Kidney (tissue), 22 donors: ENCODE measurements at places on chromosomes 16 and 17. TPM values are rescaled to one million over a fixed set of nuclear protein-coding genes. Genes with fewer than 3 reads are reported as not detected.

GRCh38 chr16:85570213-85570734 lies 42.8 kb upstream of the GSE1 start:
- no peak for DNase-seq

DNA sequence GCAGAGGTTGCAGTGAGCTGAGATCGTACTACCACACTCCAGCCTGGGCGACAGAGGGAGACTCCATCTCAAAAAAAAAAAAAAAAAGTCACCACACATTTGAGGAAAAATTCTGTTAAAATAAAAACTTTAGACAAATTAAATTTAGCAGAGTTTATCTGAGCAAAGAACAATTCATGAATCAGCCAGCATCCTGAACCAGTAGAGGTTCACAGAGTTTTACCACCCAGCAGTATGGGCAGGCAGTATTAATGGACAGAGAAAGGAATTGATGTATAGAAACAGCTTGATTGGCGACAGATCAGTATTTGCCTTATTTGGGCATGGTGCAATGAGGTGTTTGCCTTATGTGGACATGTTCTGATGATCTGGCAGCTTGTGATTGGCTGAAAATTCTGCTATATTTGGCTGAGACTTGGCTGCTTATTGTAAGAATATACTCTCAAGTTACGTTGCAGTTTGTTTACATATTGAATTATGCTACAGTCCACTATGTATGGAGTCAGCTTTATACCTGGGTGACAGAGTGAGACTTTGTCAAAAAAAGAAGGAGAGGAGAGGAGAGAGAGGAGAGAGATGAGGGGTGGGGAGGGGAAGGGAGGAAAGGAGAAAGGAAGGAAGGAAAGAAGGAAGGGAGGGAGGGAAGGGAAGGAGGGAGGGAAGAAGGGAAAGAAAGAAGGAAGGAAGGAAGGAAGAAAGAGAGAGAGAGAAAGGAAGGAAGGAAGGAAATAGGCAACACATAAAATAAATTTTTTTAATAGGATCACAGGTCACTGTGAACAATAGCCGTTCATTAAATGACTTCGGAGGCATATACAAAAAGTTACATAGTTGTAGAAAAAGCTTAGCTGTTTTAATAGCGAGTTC lies 14.6 kb downstream of the ABCC3 start:
- no peak for DNase-seq

DNA sequence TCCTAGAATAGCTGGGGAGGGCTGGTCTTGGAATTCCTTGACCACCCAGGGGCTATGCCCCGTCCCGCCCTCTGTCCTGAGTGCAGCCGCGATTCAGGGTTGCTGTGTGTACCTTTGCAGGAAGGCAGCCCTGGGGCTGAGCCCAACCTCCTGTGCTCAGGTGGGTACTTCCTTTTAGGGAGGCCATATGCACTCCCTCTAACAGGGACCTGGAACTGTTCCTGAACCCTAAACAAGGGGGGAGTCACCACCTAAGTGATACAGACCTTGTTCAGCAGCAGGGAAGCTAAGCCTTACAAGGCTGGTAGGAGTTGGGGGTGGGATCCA lies 24.6 kb downstream of the LLGL2 start:
- no peak for DNase-seq

GRCh38 chr16:65120461-65120830 lies 1.4 kb downstream of the CDH11 start:
- no peak for DNase-seq

DNA sequence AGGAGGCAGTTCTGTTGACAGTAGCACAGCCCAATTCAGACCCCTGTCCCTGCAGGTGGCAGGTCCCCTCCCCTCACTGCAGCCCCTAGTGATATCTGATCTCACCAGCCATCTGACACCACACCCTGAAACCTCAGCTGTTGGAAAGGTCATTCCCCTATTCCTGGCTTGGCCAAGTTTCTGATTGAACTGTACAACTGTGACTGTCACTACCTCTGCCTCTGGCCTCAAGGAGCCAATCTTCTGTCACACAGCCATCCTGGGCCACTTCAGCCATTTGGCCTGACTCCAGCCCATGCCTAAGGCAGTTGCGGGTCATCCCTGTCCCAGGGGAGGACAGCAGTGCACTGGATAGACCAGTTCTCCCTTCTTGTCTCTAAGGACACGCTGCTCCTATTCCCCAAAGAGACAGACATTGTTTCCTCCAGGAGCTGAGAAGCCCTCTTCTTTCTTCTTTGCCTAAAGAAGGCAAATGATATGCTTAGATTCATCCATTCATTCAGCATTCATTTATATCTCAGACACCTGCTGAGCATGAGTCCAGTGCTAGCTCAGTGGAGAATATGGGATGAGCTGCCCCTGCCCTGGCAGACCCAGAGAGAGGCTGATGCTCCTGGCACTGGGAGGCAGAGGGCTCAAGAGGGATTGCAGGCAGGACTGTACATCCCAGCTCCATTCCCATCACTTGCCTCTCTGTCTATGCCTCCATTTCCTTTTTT lies 4.6 kb upstream of the ALDOA start:
- DNase-seq, result no peak

- DNase-seq, result no peak
These were observed 129.1 kb upstream of the CHMP6 start for GRCh38 chr17:80862481-80862961.

- no peak for DNase-seq
These were observed 1.8 kb downstream of the SALL1 start for GRCh38 chr16:51149251-51149661.

Gene HOXB1
- total RNA-seq, result not detected

- DNase-seq, result peak; percentile 91
These were observed 3.9 kb downstream of the SPATA20 start for GRCh38 chr17:50550661-50551432.

Gene HOXB13
- not detected for total RNA-seq

Gene SLC16A5
- total RNA-seq, result 184 TPM

DNA sequence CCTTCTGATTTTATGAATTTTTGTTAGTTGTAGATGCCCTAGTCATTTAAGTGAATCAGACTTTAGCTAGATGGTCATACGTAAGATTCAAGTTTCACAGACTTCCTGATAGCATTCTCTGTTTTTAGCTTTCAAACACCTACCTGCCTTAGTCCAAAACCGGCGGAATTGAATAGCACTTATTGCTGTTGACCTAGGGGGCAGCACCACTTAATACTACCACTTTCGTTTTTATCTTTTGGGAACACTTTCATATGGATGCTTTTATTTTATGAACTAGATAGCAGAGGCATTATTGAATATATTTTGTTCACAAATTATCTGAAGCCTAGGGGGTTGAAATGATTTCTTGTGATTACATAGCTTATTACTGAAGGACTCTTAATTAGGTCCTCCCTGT lies 31.5 kb downstream of the TADA2A start:
- DNase-seq, result no peak

Gene PPP1R27
- total RNA-seq, result not detected

DNA sequence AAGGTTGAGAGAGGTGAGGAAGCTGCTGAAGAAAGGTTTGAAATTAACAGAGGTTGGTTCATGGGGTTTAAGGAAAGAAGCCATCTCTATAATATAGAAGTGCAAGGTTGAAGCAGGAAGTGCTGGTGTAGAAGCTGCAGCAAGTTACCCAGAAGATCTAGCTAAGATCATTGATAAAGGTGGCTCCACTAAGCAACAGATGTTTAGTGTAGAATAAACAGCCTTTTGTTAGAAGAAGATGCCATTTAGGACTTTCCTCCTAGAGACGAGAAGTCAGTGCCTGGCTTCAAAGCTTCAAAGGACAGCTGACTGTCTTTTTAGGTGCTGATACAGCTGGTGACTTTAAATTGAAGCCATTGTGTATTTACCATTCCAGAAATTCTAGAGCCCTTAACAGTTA lies 29.3 kb downstream of the GOSR1 start:
- no peak for DNase-seq

DNA sequence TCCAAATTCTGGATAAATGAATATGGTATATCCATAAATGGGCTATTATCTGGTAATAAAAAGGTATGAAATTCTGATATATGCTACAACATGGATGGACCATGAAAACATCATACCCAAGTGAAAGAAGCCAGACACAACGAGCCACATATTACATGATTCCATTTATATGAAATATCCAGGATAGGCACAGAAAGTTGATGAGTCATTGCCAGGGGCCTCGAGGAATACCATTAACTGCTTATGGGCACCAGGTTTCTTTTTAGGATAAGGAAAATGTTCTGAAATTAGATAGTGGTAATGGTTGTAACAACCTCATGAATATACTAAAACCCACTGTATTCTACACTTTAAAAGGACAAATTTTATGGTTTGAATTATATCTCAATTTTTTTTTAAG lies 123.2 kb downstream of the PITPNC1 start:
- DNase-seq, result no peak

Gene TP53TG3B
- not detected for total RNA-seq

DNA sequence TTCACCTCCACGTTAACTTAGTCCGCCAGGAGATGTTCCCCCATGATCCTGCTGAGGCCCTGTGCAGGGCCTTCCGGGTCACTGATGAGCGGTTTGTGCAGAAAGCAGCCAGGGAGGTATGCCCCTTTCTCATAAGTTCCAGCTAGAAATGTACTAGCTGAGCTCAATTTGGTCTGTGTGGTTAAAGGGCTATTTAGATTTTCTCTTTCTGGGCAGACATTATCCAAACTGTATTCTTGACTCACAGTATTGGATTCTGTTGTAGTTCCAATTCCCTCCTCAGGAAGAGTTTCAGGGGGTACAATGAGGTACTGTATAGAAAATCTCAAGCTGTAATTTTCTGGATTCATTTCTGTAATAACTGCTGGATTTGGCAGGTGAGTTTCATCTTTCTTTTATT lies 137.1 kb downstream of the TRIM37 start:
- DNase-seq, result no peak

Gene TMIGD1
- total RNA-seq, result not detected

GRCh38 chr16:86465434-86465833 lies 44.9 kb upstream of the FOXF1 start:
- no peak for DNase-seq

- no peak for DNase-seq
These were observed 4.6 kb downstream of the QPRT start for GRCh38 chr16:29683543-29684090.

- no peak for DNase-seq
These were observed 25.6 kb downstream of the WIPI1 start for GRCh38 chr17:68431661-68432071.

GRCh38 chr17:60653569-60653968 lies 24.1 kb upstream of the BCAS3 start:
- DNase-seq, result no peak

DNA sequence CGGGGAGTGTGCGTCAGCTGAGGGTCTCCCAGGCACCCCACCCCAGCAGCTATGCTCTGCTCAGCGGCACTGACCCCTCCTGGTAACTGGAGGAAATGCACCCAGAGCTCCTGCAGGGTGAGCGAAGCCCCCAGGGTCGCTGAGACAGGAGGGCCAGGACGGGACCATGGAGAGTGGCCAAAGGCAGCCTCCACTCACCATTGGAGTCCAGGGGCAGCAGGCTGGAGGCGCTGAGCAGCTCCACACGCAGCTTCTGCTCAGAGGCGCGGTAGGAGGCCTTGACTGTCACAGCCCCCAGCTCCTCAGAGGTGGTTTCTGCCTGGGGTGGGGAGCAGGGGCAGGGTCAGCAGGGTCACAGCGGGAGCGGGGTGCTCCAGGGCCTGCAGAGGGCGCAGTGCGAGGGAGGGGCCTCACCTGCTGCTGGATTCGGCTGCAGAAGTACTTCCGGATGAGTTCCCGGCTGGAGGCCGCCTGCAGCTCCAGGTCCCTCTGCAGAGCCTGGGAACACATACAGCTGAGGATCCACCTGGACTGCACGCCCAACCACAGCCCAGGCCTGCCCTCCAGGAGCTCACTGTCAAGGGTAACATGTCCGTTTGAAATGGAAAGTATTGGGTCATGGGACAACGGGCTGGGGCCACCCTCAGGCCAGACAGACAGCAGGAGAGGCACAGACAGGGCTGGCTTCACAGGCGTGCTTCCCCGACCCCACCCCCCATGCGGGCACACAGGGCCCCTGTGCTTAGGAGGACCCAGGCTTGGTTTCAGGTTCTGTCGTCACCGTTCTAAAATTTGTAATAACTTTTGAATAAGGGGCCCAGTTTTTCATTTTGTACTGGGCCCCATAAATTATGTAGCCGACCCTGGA lies 13.8 kb downstream of the UNC13D start:
- DNase-seq, result peak; percentile 49

- DNase-seq, result peak; percentile 97
These were observed 40.6 kb downstream of the MIS12 start for GRCh38 chr17:5526821-5527598.

- no peak for DNase-seq
These were observed 268.5 kb upstream of the CCL2 start for GRCh38 chr17:33986566-33986965.

Gene EFCAB13
- 18.8 TPM for total RNA-seq

DNA sequence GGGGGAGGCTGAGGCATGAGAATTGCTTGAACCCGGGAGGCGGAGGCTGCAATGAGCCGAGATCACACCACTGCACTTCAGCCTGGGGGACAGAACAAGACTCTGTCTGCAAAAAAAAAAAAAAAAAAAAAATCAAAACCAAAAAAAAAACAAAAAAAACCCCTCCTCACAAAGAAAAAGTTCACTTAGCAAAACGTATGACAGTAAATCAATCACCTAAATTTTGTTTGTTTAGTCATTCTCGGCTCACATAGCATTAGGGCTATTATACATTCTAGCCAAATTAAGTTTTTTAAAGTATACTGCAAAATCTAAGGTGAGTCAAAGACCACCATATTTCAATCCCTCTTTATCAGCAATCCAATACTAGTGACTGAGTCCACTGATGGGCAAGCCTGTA lies 5.7 kb downstream of the ZNF652 start:
- no peak for DNase-seq

GRCh38 chr16:57044931-57045693 lies 47.3 kb upstream of the CPNE2 start:
- no peak for DNase-seq

DNA sequence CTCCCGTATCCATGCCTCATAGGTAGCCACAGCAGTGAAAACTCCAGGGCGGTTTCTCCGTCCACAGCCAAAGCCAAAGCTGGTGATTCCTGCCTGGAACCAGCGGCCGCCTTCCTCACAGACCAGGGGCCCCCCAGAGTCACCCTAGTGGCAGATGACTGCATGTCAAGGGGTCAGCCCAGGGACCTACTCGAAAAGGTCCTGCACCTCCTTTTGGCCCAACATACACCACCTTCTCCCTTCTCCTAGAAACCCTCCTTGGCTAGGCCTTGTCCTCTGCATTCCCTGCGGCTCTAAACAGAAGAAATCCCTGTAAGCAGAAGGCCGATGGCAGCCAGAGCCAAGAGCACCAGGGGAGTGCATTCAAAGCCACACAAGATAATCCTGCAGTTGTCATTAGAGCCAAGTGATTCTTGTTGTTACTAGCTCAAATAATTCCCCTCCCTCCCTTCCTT lies 6.1 kb downstream of the PRSS36 start:
- DNase-seq, result no peak

Gene ABCA6
- 7.6 TPM for total RNA-seq

DNA sequence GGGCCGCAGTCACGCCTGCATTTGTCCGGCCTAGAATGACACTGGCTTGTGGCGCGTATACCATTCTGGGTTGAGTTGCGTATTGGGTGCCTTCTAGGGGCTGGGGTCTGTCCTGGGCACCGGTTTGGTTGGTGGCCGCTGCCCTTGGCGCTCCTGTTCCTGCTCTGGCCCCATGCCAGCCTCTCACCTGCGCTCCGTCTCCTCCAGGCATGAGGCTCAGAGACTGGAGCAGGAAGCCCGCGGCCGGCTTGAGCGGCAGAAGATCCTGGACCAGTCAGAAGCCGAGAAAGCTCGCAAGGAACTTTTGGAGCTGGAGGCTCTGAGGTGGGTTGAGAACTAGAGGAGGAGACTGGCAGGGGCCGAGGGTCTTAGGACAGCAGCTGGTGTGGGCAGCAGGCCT lies 17.4 kb downstream of the CDIPT start:
- DNase-seq, result no peak

Gene MT1H
- total RNA-seq, result 4.4 TPM

- DNase-seq, result no peak
These were observed 140.1 kb downstream of the CYLD start for GRCh38 chr16:50881956-50882355.

Gene HSPB9
- total RNA-seq, result not detected

Gene NTN1
- total RNA-seq, result 1.8 TPM
